ENCODE measurements at places on chromosomes 2 and 18. TPM values are rescaled to one million over a fixed set of nuclear protein-coding genes. Genes with fewer than 3 reads are reported as not detected.

GRCh38 chr2:8653485-8653884 is 28.4 kb upstream of the ID2 start:
- DNase-seq = no peak

DNA sequence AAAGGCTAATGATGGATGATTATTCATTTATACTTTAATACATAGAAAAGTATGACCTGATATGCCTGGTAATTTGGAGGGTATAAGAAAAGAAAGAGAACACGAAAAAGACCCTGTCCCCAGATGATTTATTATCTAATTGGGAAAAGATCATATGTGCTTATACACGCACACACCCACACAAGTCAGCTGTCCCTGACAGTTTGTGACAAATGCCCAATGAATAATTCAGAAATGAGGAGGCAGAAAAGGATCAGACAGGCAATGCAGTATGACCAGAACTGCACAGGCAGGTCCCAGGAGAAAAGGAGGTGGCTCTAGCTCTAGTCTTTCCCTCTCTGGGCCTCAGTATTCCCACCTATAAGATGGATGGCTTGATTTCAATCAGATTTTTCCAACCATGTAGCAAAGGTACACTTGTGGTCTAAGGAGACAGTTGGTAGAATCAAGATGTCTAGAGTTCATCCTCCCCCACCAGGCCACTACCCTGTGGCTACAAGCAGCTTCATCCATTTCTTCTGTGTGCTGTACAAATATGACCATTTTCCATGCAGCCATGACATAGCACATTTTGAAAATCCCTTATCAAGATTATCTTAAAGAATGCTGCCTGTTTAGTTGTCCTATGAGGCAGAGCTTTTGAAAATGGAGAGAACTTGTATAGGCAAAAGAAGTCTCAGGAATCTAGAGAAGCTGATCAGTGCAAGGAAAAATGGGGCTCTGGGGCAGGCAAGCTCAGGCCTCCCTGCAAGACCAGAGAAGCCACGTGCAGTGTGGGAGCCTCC is 19.7 kb downstream of the CYRIA start:
- DNase-seq = no peak

DNA sequence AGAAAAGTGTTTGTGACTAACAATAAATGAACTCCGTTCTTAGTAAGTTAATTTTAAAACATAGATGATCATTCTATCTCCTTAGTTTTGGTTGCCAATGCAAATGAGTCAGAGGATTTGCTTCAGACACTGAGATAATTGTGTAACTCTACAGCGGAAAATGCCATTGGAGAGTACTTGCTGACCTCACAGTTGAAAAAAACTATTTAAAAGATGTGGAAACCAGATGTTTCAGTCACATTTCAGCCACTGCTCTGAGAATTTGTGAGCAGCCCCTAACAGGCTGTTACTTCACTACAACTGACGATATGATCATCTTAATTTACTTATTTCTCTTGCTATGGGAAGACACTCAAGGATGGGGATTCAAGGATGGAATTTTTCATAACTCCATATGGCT is at the start of gene TNFAIP6:
TNFAIP6 (plus strand) TSS at position 234 of the 400 bp plus-strand sequence; CDS start at position 309, 75 bp downstream.
- no peak for DNase-seq

GRCh38 chr2:60961457-60961856 is 56.1 kb upstream of the PEX13 start:
- no peak for DNase-seq

- DNase-seq = no peak
Measured at GRCh38 chr2:64913357-64913869, 75.8 kb upstream of the SLC1A4 start.

DNA sequence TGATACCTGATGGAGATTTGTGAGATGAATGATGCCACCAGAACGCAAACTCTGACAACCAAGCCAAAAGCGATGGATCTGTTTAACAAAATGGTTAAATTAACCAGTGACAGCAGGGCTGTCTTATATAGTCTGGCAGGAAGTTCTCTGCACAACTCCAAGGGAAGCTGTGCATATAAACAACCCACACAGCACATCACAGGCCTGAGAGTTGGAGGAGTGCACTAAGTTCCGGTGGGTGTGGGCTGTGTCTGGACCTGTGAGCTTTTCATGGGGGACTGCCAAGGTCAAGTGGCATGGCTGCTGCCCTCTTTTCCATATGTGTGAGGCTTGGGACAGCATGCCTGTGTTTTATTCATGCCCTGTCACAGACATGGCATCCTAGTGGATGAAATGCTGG is 414.6 kb upstream of the TRIB2 start:
- no peak for DNase-seq

GRCh38 chr18:78422336-78422735 is 557.3 kb upstream of the SALL3 start:
- DNase-seq = no peak

DNA sequence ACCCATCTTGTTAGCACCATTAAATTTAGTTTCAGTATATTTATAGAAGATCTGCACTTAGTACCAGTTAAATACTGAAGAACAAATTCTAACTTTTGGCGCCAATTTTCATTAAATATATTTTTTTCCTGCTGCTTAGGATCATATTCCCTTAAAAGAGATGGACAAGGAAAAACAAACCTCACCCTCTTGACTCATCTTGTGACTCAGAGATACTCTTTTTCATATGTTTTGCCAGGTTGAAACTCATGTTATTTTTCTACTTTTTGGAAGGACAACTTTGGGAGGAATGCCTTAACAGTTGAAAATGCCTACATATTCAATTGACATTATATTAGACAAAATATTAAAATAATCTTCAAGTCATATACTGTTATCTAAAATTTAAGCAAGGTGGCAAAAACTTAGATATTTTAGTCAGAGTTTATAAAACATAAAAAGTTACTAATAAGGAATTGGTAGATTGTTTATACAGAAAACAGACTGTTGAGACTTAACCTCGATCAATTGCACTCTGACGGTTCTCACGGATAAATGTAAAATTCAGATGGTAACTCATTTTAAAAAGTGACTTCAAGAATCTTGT is 36.2 kb downstream of the PNO1 start:
- DNase-seq = no peak

DNA sequence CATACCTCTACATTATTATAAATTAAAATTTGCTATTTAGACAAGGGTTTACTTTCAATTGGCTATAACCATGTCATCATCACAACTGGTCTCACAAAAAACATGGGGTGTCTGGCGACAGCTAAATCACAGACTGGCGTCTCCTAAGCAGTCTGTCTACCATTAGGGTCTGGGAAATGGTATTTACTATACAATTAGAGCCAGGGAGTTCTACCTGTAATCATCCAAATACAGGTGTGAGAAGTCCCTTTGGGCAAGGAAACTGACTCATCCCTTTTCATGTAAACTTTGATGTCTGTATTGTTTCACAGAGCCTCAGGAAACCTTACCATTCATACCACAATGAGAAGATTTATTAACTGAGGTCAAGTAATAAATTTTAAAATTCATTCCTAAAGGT is 126.7 kb downstream of the OLA1 start:
- no peak for DNase-seq

GRCh38 chr2:149612122-149612521 is 24.5 kb upstream of the MMADHC start:
- DNase-seq = no peak

GRCh38 chr2:54724560-54725342 is 1.3 kb downstream of the EML6 start:
- no peak for DNase-seq

DNA sequence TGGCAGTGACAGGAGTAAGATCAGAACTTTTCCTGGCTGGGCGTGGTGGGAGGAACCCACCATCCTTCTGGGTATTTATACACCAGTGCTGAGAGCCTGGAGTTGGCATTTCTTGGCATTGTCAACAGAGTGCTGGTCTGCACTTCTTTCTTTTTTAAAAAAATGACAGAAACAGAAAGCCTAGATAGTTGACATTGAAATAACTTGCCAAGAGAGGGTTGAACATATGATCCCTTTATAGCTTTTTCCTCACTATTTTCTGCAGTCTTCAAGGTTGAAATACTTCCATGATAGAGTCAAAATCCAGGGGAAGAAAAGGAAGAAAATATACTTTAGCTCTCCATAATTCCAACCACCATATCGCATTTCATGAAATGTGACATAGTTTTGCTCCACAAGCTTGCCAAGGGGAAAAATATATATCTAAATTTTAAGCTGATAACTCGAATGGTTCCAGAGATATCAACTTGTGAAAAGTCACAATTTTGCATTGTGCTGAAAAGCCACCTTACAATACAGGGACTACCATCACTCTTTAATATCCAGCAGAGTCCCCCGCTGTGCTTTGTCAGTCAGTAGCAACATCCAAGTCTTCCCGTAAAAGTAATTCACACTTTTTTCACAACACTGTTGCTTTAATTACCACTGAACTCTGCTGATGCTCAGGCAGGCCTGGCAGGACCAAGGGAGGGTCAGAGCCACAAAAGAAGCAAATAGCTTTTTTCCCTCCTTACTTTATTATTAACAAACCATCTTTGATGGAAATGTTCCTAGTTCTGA is 764.9 kb upstream of the FANCL start:
- DNase-seq = no peak

DNA sequence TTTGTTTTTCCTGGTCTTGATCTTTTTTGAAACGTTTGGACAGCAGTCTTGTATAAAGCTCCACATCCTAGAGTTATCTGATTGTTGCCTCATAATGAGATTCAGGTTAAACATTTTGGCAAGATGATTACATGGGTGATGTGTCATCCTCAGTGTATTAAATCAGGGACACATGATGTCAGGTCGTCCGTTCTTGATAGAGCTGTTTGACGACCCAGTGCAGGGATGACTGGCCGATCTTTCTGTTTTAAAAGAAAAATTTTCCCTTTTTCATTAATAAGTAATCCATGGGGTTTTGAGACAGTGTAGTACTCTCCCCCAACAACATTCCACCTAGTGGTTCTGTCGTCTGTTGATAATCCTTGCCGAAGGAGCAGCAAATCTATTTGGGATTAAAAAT is 44.5 kb upstream of the SERPINB2 start:
- no peak for DNase-seq

DNA sequence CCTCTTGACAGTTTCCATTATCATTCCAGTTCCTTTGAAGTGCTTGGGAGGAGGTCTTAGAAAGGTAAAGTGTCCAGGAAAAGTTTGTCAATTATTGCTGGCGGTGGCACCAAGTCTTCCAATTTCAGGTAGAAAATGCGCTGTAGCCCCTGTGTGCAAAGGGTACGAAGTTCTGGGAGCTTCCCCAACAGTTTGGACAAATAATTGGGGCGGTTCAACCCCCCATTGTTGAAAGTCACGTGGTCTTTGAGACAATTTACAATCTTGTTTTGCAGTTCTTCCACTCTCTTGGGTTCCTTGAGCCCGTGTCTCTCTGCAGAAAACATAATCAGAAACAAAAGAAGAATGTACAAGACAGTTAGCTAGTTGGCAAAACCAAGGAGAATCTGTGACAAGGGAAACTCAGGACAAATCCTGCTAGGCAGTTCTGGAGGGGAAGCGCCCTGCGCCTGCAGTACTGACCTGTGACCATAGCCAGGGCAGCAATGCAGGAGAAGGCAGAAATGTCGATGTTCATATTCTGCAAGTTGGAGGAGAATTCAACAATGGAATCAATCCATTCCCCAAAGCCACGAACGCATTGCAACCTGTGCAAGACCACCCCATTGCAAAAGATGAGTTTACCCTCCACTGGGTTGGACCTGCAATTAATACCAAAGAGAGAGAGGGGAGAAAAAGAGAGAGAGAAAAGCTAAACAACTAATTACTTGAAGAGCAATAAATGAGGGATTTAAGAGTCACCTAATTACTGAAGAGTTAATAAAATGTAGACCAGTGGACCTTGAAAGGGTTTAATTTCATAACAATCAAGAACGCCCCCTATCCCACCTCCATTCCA is 6.6 kb downstream of the NR4A2 start:
- no peak for DNase-seq

DNA sequence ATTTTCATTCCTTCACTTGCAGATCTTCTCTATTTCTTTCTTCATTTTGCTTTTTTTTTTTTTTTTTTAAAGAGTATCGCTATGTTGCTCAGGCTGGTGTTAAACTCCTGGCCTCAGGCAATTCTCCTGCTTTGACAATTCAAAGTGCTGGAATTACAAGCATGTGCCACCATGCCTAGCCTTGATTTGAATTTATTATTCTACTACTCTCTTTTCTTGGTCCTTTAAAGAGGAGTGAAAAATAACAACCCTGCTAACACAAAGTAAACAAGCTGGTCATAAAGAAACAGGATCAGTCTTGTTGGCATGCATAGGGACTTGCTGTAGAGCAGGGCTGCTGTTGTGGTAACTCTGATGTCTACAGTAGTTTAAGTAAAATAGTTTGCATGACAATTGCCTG is 1615.3 kb upstream of the ZEB2 start:
- no peak for DNase-seq

GRCh38 chr2:98087447-98088020 is 567 bp downstream of the VWA3B start:
- DNase-seq = no peak

- DNase-seq = no peak
Measured at GRCh38 chr2:190213441-190214335, 105.9 kb downstream of the HIBCH start.

DNA sequence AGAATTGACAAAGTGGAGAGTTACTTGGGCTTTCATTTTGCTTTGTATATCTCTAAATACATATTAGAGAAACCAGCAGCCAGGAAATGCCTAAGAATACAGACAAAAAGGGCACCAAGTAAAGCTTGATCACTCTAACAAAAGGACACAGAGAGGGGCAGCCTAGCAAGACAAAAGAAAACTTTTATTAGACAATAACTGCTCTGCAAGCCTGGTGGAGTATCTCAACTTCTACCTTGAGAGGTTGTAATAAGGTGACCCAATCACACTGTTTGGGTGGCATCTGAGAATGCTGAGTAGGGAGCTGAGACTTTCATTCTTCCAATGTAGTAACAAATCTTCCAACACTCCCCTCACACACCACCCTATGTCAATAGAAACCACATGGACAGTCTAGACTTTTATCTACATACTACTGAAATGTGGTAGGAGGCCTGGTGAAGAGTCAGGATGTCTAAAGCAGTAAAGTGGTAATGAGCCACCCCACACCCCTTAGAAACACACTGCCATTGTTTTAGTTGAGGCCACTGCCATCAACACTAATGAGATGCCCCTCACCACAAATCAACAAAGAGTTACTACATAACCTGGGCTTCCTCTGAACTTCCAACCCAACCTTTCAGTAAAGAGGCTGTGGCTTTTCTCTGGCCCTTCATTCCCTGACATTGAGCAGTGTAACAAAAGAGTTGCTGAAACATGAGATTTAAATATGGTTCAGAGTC is 726.7 kb upstream of the POU3F3 start:
- no peak for DNase-seq

DNA sequence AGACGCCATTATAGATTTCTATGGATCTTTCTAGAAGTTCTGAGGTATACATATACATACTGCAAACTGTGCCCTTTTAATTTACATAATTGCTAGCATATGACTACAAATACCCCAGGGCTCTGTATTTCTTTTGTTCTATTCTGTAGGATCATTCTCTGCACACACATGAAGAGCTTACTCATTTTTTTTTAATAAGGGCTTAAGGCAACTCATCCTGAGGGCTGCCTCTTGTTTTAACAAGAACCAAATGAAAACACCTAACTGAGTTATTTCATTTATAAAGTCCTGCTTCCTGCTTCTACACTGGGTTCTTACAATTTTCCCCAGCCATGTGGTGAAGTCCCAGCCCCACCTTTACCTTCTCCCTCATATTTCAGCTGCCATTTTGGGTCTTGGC is 390.5 kb downstream of the IRS1 start:
- no peak for DNase-seq

The SPHKAP gene
- total RNA-seq = under 0.01 TPM

The TRIM43B gene
- not detected for total RNA-seq

The GKN2 gene
- total RNA-seq = not detected

The SLC16A14 gene
- 5.1 TPM for total RNA-seq

The KIAA2012 gene
- total RNA-seq = not detected

The MC5R gene
- total RNA-seq = 0.38 TPM

The CCDC148 gene
- total RNA-seq = 0.31 TPM

The TEX44 gene
- not detected for total RNA-seq

All from esophagus squamous epithelium (tissue), 5 donors.